Stimulated activated CD8-positive, alpha-beta memory T cell treated with anti-CD3 and anti-CD28 coated beads, Interleukin-4, amount 100 ng/mL, for 1 hour (primary cell): ENCODE measurements at places on chromosomes 1 and 21.

DNA sequence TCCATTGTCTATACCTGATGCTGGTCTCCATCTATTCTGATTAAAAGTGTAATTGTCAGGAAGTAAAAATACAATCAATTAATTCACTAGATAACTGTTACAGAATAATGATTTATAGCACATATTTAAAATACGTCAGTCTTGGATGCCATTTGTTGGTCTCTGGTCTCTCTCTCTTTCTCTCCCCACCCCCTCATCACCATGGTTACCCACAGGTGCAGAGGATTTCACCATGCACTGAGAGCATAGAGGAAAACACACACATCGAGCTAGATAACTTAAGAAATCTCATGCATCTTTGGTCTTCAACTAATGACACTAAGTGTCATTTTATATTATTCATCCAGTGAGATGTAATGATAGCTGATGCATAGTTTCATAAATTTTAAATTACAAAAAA lies 33.4 kb downstream of the LRRC53 start:
- no peak for DNase-seq

GRCh38 chr1:104973516-104973915 lies 1223.8 kb downstream of the AMY1C start:
- no peak for DNase-seq

GRCh38 chr1:85048296-85049064 lies at the start of gene MCOLN3:
Gene MCOLN3, minus strand, starts transcription at chr1:85048500. Its CDS starts 3,140 bp downstream, at chr1:85045360.
- DNase-seq = no peak

DNA sequence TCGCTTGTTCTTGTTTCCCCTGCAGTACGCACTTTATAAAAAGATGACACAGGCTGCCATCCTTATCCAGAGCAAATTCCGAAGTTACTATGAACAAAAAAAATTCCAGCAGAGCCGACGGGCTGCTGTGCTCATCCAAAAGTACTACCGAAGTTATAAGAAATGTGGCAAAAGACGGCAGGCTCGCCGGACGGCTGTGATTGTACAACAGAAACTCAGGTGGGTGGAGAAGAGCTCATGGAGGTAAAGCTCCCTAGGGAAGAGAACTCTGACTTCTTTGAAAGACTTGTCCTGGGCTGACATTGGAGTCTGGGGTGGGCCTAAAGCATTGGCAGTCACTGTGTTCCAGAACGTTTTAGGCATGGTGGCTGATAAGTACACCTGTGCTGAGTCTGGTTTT lies 19.9 kb upstream of the VAMP3 start:
- no peak for DNase-seq

GRCh38 chr1:16073490-16074119 lies at the start of gene FAM131C:
Gene FAM131C, minus strand, starts transcription at chr1:16073651. Its CDS starts 209 bp downstream, at chr1:16073442.
- DNase-seq = peak; percentile 7

- no peak for DNase-seq
Observed at GRCh38 chr1:185376840-185377635, 60.0 kb upstream of the IVNS1ABP start.

- DNase-seq = no peak
Observed at GRCh38 chr1:71193153-71193552, 112.3 kb upstream of the ZRANB2 start.

GRCh38 chr1:167276969-167277368 lies 56.3 kb downstream of the POU2F1 start:
- no peak for DNase-seq

DNA sequence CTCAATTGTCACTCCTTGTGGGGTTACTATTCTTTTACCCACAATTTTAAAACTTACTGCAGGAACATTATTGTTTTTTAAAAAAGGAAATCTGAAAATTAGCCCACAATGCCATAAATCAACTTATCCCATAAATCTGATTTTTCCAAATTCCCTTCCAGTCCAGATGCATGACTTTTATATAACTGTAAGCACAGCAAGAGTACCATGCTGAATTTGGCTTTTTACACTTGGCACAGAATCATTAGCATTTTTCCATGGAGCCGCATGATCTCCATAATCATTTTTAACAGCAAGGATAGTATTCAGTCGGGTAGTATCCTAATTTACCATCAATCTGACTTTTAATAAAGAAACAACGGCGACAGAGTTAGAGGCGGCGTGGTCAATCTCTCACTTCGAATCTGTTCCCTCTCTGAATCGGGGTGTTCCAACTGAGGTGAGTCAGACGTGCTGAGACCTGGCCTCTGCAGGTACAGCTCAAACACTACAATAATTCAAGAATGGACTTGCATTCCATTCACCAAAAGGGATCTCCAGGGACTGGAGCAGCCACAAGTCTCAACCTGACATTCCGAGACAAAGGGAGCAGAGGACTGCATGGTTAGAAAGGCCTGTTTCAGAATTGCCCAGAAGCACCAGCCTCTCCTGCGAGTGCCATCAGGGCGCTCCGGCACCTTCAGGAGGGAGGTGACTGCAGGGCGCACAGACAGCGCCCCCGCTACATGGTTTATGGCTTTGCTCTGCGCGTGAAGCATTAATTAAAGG lies 48.9 kb downstream of the SLC66A1 start:
- DNase-seq = no peak

DNA sequence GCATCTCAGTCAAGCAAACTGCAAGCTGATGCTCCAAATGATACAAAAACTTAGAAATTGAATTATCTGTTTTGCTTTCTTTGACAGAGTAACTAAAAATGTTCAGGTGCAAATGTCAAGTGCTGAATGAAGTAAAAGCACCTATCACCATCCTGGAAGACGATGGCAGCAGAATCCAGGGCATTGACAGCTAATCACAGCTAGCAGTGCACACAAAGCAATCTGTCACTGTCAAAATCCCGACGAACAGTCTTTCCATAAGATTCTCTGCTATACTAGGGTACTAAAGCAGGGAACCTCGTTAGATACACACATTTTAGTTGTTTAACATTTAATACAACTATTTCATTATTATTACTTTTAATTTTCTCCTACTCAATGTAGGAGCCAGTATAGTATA lies 233.3 kb downstream of the BRINP3 start:
- no peak for DNase-seq

GRCh38 chr1:15942661-15943327 lies 33.1 kb downstream of the ZBTB17 start:
- no peak for DNase-seq

GRCh38 chr1:7172804-7173203 lies 387.6 kb downstream of the CAMTA1 start:
- no peak for DNase-seq

- no peak for DNase-seq
Observed at GRCh38 chr1:201419746-201420607, 1.6 kb downstream of the TNNI1 start.

DNA sequence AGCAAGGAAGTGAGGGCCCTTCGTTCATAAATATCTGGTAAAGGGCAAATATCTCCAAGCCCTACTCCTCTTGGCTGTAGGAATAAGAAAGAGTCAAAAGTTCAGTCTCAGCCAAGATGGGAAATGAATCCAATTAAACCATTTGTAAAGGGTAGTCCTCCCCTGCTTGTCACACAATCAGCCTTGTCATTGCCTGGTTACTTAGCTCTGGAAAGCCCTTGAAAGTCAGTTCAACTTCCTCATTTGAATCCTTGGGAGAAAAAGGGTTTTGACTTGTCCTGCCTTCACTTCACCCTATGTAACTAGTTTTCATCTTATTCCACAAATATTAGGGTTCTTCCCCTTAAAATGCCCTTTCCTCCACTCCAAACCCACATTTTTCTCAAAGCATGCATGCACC lies 100.0 kb downstream of the ELAVL4 start:
- no peak for DNase-seq

GRCh38 chr1:225111000-225111399 lies 181.5 kb downstream of the DNAH14 start:
- DNase-seq = no peak

DNA sequence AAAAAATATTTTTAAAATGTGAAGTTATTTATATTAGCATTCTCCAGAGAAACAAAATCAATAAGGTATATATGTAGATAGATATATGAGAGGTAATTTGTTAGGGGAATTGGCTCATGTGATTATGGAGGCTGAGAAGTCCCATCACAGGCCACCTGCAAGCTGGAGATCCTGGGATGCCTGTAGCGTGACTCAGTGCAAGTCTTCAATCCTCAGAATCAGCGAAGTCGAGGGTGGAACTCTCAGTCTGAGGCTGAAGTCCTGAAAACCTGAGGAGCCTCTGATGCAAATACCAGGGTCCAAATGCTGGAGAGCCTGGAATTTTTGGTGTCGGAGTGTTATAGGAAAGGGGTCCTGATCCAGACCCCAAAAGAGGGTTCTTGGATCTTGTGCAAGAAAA lies 658.5 kb downstream of the USP25 start:
- no peak for DNase-seq

GRCh38 chr1:153783233-153784190 lies 8.3 kb downstream of the SLC27A3 start:
- peak; percentile 70 for DNase-seq

DNA sequence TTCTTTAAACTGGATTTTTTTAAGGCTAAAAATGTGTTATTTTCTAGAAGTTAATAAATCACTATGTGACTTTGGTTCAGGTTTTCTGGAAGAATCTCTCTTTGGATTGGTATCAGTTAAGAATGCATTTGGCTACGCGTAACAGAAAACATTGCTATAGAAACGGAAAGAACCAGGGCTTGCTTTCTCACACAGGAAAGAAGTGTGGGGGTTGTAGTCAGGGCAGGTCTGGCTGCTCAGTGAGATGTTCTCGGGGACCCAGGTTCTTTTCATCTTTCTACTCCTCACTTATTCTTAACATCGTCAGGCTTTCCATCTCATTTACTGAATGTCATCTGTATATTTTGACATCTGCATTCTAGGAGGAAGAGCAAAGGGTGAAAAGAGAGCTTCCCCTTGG lies 191.4 kb downstream of the ZBTB18 start:
- no peak for DNase-seq

- DNase-seq = no peak
Observed at GRCh38 chr1:53327182-53327913, 522 bp downstream of the LRP8 start.

GRCh38 chr21:45973475-45974072 lies 8.0 kb upstream of the COL6A1 start:
- DNase-seq = peak; percentile 75

GRCh38 chr21:44626673-44627143 lies at the start of gene KRTAP10-9:
Gene KRTAP10-9, plus strand, starts transcription at chr21:44627093. Its CDS starts 79 bp downstream, at chr21:44627172.
- no peak for DNase-seq

GRCh38 chr1:113101588-113101987 lies 28.6 kb downstream of the LRIG2 start:
- no peak for DNase-seq

DNA sequence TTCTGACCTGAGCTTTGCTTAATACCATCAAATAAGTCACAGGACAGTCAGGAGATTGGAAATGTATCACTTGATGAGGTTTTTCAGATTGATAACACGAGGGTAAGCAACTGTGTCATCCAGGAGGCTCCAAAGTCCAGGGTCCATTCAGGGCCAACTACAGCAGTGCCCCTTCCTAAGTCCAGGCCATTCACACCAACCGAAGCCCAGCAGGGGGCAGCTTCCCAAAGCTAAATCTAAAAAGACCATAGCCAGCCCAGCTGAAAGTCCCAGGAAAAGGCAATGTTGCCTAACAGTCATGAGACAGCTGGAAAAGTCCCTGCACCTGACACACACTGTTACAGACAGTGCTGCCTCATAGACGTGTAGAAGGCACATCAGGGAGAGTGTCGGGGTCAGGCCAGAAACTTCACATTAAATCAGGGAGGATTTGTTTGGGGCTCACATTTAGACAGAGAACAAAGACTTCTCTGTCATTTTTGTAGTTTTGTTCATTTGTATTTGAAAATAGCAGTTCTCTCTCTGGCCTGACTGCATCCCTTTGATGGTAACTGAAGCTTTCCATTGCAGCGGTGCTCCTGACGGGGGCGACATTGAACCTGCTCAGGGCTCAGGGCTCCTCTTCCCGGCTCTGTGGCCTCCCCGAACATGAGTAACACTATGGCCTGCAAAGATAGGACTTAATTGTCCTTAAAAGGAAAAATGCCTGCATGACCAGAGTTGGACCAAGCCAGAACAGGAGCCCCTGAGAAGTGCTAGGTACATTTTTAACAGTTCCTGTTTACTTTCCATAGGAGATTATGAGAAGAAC lies 200.4 kb downstream of the NRIP1 start:
- DNase-seq = no peak

- DNase-seq = no peak
Observed at GRCh38 chr21:28492127-28492526, 500.6 kb downstream of the LTN1 start.

GRCh38 chr1:209219791-209220524 lies 363.6 kb upstream of the CAMK1G start:
- DNase-seq = no peak
